ENCODE measurements at places on chromosomes 1 and 21. TPM values are rescaled to one million over a fixed set of nuclear protein-coding genes. Genes with fewer than 3 reads are reported as not detected.

The KCNA3 gene
- polyA plus RNA-seq, result not detected

The ST6GALNAC3 gene
- not detected for polyA plus RNA-seq

The CAMSAP2 gene
- 3.3 TPM for polyA plus RNA-seq

The HLX gene
- polyA plus RNA-seq, result 1.7 TPM

DNA sequence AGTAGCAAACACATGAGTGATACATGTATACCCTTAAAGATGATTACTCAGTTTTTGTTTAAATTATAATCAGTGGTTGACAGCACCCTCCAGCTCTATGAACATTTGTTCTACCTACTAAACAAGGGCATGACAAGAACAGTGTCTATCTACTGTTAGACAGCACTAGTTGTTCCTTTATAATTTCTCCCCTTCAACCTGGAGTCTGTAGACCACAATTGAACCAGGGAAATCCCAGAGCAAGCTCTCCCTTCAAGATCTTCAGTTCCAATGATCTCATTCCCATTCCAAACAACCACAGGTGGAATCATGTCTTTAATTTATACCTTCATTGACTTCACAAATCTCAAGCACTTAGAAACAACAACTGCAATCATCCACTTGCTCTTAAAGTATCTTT is 216.1 kb downstream of the HHIPL2 start:
- no peak for DNase-seq

GRCh38 chr21:42010507-42011495 is 641 bp upstream of the ZBTB21 start:
- peak; percentile 57 for DNase-seq

- no peak for DNase-seq
Measured at GRCh38 chr1:62682531-62682930, 5.7 kb downstream of the DOCK7 start.

The ACTA1 gene
- not detected for polyA plus RNA-seq

GRCh38 chr1:212987702-212988322 is 27.9 kb downstream of the ANGEL2 start:
- no peak for DNase-seq

- no peak for DNase-seq
Measured at GRCh38 chr1:231814521-231814920, 187.9 kb downstream of the DISC1 start.

DNA sequence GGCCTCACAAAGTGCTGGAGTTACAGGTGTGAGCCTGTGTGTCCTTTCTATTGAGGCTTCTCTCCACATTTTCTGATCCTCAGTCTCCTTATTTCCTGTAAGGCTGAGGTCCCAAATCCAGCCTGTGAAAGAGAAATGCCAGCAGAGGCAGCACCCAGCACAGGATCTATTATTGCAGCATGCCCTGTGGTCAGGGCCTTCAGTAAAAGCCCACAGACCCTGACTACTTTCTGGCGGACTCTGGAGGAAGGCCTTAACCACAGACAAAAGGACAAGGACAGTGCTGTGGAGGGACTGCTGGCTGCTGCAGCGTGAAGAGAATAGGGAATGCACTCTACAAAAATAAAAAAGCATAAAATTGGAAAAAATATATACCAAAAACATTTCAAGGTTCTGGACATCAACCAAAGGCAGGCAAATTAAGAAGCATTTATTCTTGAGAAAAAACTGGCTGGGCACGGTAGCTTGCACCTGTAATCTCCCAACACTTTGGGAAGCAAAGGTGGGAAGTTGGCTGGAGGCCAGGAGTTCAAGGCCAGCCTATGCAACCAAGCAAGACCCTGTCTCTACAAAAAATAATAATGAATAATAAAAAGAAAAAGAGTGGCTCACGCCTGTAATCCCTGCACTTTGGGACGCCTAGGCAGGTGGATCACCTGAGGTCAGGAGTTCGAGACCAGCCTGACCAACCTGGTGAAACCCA is 9.4 kb upstream of the PGD start:
- no peak for DNase-seq

GRCh38 chr1:156616463-156616862 is 2.8 kb upstream of the HAPLN2 start:
- DNase-seq, result peak; percentile 90
